ENCODE measurements at places on chromosomes 16 and 17.
A peak's percentile ranks its signal among the peaks of the same experiment; 100 is the strongest.

GRCh38 chr17:8758137-8758596, at the start of gene SPDYE4:
Gene SPDYE4, minus strand, starts transcription at chr17:8758546. Its CDS starts 164 bp downstream, at chr17:8758382.
- no peak for DNase-seq

DNA sequence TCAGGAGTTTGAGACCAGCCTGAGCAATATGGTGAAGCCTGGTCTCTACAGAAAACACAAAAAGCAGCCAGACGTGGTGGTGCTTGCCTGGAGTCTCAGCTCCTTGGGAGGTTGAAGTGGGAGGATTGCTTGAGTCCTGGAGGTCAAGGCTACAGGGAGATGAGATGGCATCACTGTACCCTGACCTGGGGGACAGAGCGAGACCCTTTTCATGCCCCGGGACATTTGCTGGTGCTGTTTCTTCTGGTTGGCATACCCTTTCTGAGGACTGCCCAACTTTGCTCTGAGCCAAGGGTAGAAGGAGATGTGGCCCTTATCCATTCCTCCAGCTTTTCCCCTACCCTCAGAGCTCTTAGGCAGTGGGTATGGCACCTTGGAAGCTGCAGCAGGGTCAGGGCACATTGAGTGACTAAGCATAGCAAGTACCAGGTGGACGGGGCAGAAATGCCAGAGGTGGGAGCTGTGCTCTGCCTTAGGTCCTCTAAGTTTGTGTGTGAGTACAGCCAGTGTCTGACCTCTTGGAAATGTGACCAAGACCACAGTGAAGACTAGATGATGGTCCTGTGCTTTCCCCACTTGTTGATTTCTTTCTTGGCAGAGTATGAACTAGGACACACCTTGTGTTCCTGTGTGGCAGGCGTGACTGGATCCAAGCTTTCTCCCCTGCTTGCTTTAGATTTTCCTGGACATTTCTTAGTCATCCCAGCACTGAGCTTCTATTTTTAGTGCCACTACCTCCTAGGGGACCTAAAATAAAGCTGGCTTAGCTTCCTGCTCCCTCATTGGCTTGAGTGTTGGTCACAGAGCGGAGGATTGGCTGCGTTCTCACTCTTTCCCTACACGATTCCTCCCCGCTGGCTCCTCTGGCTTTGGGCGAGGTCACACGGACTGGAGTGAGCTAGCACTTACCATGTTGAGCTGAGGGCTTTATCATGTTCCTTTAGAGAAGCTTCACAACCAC, 9.9 kb upstream of the EDC4 start:
- DNase-seq: peak; percentile 79

DNA sequence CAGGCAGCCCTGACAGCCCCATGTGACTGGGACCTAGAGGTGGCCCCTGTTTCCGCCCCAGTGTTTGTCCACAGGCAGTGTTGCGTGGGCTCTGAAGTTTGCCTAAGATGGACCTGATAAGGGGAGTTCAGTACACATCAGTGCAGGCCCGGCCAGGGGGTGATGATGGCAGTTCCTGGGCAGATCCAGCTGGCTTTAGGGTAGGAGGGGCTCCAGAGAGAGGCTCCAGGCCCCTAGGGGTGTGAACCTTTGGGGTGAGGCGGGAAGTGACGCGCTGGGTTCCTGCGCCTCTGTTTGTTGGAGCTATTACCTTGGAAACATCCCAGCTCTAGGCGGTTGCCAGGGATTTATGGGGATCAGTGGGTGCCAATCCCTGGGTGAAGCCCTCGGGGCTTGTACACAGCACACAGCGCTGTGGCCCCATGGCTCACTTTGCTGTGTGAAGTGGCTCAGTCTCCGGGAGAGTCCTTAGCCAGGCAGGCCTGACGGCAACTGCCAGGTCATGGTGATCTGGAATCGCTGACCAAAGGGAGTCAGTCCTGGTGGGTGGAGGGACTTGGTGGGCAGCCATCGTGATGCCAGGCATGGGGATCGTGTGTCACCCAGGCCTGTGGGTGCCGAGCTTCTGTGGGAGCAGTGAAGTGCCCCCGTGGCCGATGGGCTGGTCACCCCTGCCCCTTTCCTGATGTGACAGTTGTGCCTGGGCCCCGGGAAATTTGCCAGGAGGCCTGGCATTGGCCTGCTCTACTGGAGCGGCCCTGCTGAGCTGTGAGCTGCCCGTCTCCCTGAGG, 146.1 kb downstream of the SEC14L1 start:
- DNase-seq: no peak

GRCh38 chr17:58043221-58044181, 36.5 kb upstream of the SRSF1 start:
- no peak for DNase-seq

DNA sequence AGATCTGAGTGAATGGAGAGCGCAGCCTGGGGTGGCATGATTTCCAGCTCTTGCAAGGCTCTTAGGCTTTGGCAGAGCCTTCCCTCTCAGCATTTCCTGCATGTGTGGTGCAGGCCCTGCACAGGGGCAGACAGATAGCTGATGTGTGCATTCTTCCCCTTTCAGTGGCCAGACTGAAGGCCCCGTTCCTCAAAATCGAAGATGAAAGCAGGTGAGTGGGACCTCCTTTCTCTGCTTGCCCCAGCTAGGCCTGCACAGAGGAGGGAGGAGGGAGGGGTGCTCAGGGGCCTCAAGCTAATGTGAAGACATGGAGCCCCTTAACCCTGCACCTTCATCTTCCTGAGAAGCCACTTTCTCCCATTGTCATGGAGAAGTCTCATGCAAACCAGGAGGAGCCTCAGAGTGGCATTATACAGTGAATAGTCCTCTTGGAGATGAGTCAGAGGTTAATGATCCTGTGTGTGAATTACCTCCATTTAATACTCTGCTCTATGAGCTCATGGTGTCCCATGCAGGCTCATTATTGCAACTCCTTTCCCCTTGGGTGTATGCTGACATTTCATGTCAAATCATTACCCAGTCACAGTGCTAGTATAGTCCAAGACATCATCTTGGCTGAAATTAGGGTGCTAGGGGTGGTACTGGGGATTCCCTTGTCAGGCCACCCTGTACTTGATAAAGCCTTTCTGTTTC, 20.4 kb upstream of the ADAM11 start:
- DNase-seq: no peak

GRCh38 chr17:30324723-30325122, 9.1 kb downstream of the TMIGD1 start:
- DNase-seq: no peak

GRCh38 chr16:50507397-50507796, 40.8 kb upstream of the NKD1 start:
- no peak for DNase-seq

GRCh38 chr16:10561425-10561824, 19.0 kb downstream of the EMP2 start:
- DNase-seq: no peak

DNA sequence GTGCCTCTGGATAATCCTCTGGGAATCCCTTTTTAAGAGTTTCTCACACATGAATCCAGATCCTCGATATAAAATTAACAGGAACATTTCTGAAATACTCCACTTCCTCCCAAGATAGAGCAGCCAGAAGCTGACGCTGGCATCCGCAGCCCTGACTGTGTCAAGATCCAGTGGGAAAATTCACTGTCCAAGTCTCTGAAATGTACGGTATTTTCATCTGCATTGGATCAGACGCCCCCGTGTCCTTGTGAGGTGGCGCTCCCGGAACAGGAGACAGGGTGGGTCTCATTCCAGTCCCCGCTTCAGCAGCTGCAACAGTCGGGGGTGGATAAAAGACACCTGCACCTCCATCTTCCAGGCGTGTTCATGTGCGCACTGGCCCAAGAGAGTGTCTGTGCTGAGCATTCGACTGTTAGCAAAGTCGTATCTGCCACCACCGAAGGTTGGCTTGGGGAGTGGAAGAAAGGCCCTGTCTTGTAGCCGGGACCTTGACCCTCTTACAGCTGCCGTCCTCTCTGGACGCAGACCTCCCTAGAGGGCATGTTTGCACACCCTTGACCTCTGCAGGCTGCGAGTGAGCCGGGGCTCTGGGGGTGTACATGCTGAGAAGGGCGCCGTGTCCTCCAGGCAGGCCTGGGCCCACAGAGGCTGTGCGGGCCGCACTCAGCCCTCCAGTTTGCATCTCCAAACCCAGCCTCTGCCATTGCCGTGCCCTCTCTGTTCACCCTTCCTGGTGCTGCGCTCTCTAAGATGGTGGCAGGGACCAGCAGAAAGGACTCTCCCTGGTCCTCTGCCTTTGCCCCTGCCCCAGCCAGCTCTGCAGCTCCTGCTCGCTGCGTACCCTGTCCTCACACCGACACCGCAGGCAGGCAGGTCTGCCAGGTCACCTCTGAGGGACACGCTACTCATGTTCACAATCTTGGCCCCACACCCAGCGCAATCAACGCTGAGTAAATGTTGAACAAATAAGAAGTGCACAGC, 72.0 kb upstream of the CHMP6 start:
- no peak for DNase-seq

GRCh38 chr16:59971264-59971663, 1237.1 kb upstream of the GOT2 start:
- no peak for DNase-seq

DNA sequence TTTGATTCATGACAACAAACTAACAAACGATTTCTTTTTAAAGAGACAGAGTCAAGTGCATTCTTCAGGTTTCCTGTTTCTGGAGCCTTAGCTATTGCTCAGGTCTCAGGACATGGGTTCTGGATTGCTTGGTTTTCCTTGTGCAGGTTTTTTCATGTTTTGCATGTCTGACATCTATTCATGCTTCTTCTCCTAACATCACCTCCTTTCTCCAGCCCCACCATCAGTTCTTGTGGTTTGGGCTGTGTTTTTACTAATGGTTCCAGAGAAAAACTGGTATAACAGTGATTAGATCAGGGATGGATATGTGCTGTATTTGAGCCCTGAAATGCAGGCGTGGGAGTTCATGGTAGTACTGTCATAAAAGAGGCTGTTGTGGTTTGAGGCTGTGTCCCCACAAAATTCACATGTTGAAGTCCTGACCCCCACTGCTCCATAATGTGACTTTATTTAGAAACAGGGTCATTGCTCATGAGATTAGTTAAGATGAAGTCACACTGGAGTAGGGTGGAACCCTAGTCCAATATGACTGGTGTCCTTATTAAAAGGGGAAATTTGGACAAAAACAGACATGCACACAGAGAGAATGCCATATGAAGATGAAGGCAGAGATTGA, 67.9 kb downstream of the IRX6 start:
- no peak for DNase-seq

DNA sequence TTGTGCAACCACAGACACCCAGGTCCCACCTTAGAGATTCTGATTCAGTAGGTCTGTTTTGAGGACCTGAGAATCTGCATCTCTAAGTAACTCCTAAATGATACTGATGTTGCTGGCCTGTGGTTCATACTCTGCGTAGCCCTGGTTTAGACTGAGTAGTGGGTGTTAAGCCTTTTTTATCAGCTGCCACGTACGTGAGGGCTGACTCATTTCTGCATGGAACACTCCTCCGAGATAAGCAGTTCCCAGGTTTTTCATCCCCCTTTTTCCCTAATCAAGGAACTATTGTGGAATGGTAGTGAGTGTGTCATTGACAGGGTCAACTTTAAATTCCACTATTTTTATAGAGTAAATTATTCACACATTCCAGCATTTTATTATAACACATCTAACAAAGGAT, 26.1 kb downstream of the CDRT4 start:
- no peak for DNase-seq

- no peak for DNase-seq
Observed at GRCh38 chr16:85276721-85277120, 164.4 kb upstream of the CIBAR2 start.

DNA sequence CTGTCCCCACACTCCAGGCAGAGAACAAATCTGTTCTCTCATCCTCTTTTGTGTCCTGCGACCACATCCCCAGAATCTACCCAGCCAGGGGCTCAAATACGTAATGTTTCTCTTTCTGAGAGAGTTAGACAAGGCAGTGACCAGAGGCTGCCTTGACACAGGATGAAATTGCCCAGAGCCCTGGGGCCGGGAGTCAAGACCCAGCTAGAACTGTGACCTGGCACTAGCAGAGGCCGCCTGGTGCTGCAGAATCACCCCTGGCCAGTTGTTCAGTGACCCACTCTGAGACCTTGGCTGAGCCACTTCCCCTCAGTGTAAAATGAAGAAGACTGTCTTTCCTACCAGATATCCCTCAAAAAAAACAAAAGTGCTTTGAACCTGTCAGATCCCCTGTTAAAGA, 72.5 kb downstream of the USP22 start:
- no peak for DNase-seq

DNA sequence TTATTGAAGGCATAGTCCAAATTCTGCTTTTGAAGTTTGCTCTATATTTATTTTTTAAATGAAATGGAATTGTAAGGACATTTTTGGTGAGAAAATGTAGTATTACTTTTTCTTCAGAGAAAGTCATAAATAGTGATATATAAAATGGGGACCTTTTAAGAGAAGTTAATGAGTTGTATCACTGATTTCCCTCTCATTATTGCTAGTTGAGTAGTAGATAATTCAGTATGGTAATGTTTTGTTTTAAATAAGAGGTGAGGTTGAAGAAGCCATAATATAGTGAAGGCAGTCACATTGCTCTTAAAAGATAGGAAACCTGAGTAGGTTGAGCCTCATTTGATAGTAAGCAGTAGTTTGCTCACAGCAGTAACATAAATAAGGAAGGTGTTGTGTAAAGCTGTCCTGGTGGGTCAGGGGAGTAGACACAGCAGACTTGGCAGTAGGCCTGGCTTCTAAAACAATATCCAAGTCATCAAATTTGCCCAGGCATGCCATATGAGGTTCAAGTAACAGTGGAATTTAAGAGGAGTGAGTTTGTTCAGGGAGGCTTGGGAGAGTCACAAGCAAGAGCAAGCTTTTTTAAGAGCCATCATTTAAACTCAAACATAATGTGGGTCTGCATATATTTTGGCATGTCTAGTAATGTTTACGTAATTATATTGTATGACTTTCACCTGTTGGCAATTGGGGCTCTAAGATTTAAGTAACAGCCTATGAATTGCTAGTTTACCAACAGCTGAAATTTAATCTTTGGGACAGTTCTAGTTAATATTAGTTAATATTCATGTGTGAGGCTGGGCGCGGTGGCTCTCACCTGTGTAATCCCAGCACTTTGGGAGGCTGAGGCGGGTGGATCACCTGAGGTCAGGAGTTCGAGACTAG, 6.5 kb downstream of the NFATC3 start:
- DNase-seq: no peak

DNA sequence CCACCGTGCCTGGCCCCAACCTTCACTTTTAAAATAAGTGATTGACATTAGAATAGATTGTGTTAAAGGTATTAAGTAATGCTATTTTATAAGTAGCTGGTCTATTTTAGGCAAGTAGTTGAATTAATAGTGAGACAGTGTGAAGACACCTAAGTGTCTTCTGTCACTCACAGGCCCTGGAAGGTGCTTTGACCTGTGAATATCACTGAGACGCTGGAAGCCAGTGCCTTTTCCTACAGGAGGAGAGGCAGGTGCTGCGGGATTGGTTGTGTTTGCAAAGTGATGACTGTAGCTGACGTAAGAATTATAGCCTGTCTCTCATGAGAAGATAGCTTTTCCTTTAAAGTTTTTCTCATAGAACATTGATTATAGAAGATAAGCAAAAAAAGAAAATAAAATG, 45.0 kb downstream of the RAB11FIP3 start:
- no peak for DNase-seq

Data from cerebellar nuclear complex (tissue), 1 donor.